Bronchial epithelial cell (primary cell): ENCODE measurements at places on chromosomes 3 and 15. TPM values are rescaled to one million over a fixed set of nuclear protein-coding genes. Genes with fewer than 3 reads are reported as not detected.

Gene NEK10
- total RNA-seq: 1.0 and 1.1 TPM in 2 replicates

Gene MAPKBP1
- total RNA-seq: 12.9 and 17.9 TPM in 2 replicates

Gene GPR160
- total RNA-seq: 1.3 and 2.0 TPM in 2 replicates

Gene PRSS50
- total RNA-seq: not detected in 2 replicates

Gene HIGD2B
- 0.13 TPM in 1 of 2 replicates, not detected in the other for total RNA-seq

Gene ALDH1L1
- 9.1 and 11.1 TPM in 2 replicates for total RNA-seq

Gene CLRN1
- total RNA-seq: not detected in 2 replicates

Gene HRG
- not detected in 2 replicates for total RNA-seq

Gene SLC28A1
- total RNA-seq: not detected in 2 replicates

Gene SACM1L
- 26.6 and 30.6 TPM in 2 replicates for total RNA-seq

Gene RAD51
- 0.53 and 0.64 TPM in 2 replicates for total RNA-seq

Gene GOLGA6A
- total RNA-seq: 0.13 TPM in 1 of 2 replicates, not detected in the other

Gene SNRPN
- total RNA-seq: 79.2 and 117 TPM in 2 replicates

Gene PLSCR2
- total RNA-seq: 0.26 TPM in 1 of 2 replicates, not detected in the other

Gene IGSF11
- total RNA-seq: 0.13 and 1.1 TPM in 2 replicates

Gene AQP9
- total RNA-seq: not detected in 2 replicates

Gene XXYLT1
- total RNA-seq: 10.2 and 10.5 TPM in 2 replicates

Gene GHRL
- 0.13 TPM in 1 of 2 replicates, not detected in the other for total RNA-seq

Gene TGM5
- under 0.01 and 1.8 TPM in 2 replicates for total RNA-seq

Gene SCG5
- 3.7 and 11.8 TPM in 2 replicates for total RNA-seq

Gene GCNT3
- total RNA-seq: 8.2 and 37.5 TPM in 2 replicates

Gene CXCR6
- total RNA-seq: not detected in 2 replicates

Gene SPATA12
- under 0.01 TPM in 1 of 2 replicates, not detected in the other for total RNA-seq

Gene GOLGA8O
- total RNA-seq: 0.51 TPM in 1 of 2 replicates, not detected in the other

Gene SLC15A2
- total RNA-seq: 2.6 and 2.8 TPM in 2 replicates

Gene C3orf85
- not detected in 2 replicates for total RNA-seq

Gene KIF15
- total RNA-seq: 0.53 and 0.64 TPM in 2 replicates

Gene A4GNT
- not detected in 2 replicates for total RNA-seq

Gene GOLGA6C
- total RNA-seq: under 0.01 TPM in 1 of 2 replicates, not detected in the other

Gene FBXL2
- 9.1 and 13.4 TPM in 2 replicates for total RNA-seq

Gene ARPP21
- total RNA-seq: not detected in 2 replicates

Gene PATL2
- total RNA-seq: 0.13 TPM in 1 of 2 replicates, not detected in the other

Gene STAC
- total RNA-seq: 0.51 and 1.1 TPM in 2 replicates
